Muscle of back (tissue), 13 donors: ENCODE measurements at places on chromosomes 7 and 10.
A peak's percentile ranks its signal among the peaks of the same experiment; 100 is the strongest.

DNA sequence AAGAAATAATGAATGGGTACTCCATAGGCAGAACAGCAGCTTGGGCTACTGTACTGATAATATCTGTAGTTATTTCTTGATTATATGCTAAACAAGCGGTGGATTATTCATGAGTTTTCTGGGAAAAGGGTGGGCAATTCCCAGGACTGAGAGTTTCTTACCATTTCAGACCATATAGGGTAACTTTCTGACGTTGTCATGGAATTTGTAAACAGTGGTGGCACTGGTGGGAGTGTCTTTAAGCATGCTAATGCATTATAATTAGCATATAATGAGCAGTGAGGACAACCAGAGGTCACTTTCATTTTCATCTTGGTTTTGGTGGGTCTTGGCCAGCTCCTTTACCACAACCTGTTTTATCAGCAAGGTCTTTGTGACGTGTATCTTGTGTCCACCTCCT is 399.7 kb downstream of the CDC14C start:
- DNase-seq = no peak

DNA sequence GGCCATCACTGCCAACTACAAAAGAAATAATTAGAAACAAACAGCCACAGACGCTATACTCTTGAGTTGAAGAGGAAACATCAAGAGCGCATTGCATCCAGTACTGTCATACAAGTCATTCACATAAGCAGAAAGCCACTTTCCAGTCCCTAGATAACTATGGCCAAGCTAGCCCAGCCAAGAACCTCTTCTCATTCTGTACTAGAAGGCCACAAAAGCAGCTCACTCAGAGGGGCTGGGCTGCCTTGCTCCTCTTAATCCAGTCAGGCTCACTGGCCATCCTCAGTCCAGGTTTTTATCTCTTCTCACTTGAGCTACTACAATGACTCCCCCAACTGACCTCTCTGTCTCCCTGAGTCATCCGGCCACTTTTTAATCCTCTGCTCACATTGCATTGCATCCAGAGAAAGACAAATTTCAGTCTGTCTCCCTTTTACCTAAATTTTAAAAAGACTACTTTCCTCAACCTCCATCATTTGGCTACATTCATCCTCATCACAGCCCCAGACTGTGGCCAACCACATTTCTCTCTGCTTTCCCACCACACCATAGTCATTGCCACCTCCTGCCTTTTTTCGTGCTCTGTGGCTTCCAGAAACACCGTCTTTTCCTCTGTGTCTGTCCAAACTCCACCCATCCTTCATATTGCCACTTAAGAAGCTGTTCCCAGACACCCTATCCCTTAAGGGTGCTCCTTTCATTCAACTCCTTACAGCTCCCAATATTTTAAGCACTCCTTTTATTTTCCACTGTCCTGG is 25.0 kb downstream of the PPP1R3C start:
- DNase-seq = peak; percentile 44

DNA sequence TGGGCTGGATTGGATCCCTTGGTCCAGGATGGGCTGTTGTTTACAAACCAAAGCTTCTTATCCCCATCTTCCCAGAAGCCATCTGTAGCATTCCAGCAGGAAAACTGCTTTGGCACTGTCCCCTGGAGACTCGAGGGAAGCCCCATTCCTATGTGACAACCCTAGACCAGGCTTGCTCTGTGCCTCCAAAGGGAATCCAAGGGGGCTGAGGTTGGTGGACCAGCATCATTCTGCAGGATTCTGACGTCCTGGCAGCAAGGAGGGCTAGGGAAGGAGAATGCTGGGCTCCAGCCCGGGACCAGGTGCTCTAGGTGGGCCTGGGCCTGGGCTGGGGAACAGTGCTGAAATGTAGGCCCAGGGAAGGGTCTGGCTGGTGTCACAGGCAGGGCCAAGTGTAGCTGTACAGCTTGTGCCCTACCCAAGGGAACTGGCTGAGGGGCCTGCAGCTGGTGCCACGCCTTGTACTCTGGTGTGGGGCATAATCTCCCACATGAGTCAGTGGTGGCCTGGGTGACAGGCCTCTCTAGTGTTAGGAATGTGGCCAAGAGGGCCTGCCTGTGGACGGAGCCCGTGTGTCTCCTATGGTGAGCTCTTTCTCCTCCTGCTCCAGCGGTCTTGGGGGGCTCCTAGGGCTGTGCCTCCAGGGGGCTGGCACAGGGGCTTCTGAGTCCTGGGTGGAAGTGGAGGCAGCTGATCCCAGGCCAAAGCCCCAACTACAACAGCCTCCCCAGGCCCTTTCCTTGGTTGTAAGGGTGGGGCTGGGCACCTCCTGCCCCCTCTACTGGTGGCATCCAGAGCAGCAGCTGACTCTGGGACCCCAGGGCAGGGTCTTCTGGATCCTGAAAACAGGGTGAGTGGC is 25.2 kb downstream of the TRIM8 start:
- no peak for DNase-seq

DNA sequence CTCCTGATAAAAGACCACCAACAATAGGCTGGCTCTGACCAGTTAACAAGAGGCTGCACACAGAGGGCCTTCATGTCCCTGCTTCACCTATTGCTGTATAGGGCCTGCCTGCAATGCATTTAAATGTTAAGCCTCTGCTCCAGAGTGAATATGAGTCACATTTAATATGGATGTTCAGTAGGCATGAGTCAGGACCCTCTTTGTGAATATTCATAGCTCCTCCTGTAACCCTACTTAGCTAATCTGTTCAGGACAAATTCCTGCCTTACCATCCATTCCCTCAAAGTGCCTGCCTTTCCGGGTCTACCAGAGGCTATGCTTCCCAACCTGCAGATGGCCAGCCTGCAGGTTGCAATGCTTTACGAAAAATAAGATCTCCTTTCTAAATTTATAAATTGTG is 32.5 kb downstream of the ARHGAP22 start:
- no peak for DNase-seq
